ENCODE measurements at places on chromosomes 2 and 18.

DNA sequence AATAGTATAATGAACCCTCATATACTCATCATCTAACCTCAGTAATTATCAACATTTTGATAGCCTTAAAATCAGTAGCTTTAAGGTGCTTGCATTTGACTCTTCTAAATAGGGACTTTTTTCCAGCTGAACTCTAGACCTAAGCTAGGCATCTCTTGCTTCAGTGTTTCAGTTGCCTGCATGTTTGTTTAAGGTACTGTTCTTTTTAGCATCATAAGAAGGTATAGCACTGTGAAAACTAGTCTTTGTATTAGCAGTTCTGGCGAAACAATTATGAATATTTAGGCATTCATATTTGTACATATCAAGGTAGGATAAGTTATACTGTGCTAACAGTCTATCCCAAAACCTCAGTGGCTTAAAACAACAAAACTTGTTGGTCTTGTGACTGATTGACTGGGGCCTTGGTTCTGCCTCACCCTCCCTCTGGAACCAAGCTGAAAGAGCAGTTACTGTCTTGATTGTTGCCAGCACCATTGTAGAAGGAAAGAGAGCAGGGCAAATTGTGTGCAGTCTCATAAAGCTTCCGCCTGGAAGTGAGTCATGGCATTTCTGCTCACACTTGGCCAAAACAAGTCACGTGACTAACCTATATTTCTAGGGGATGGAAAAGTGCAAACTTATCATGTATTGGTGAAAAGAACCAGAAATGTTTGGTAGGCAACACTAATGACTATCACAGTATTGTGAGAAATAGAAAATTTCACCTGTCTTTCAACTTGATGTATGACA is 24.3 kb downstream of the GALNT1 start:
- no peak for DNase-seq

GRCh38 chr2:228082571-228082970 is 98.9 kb downstream of the SPHKAP start:
- DNase-seq, result no peak

DNA sequence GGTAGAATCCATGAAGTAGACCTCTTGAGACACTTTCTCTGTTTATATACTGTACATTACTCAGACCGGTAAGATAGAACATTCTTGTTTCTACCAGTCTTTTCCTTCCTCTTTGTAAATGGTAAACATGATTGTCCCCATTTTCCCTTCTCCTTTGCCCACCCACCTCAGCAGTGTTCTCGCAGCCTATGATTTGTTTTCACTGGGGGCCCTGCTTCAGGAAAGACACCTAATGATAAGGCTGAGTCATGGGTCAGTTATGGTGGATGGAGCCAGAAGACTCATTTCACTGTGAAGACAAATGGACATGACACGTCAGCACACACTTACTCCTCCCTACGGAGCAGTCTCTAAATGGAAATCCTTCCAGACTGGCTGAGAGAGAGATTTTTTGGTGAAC is 23.7 kb downstream of the CENPO start:
- DNase-seq, result peak; percentile 43

DNA sequence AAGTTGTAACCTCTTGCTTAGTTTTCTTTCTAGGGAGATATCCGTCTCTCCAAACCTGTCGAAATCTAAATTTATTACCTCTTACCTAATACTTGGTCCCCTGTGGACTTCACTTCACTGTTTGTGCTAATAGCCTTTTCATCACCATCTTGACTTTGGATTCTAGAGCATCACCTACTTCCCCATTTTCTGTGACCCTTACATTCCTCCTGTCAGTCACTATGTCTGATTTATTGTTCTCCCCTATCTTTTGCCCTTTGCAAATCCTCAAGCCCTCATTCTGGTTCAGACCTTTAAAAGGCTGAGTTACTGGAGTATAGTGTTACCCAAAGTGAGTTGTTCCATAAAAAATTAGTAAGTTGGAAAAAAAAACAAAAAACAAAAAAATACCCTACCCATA is 7.5 kb downstream of the MYO1B start:
- no peak for DNase-seq

DNA sequence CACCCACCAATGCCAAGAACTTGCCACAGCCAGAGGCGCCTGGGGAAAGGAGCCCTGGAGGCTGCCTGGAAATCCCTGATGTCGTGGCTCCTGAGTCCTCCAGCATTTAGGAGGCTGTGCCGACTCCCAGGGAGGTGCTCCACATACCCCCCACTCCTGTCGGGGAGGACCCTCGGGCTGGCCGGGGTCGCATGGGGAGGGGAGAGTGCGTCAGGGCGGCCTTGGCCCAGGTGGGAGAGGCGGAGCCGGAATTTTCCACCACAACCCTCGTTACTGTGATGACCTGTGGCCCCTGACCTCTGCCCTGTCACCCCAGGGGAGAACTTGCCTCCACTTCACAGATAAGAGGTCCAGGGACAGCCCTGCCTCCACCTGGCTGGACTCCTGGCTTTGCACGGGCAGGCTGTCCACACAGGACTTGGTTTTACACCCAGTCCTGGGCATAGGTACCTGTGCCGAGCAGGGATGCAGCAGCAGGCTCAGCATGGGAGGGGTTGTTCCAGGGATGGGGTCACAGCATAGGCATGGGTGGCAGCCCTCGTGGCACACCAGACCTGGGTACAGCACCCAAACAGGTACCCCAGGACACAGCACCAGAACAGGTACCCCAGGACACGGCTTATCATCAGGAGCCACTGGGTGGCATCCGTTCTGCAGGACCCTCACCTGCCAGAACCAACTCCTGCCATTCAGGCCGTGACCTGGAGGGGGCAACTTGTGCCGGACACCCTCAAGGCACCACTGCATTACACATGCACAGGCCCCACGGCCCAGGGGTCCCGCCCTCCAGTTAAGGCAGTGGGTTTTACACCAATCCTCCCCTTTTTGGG is 12.3 kb upstream of the AGXT start:
- DNase-seq, result no peak
